ENCODE measurements at places on chromosomes 16 and 17. TPM values are rescaled to one million over a fixed set of nuclear protein-coding genes. Genes with fewer than 3 reads are reported as not detected.

Gene TBX21
- total RNA-seq: 1.5 TPM

Gene PLCG2
- 10.2 TPM for total RNA-seq

Gene MIEN1
- 14.2 TPM for total RNA-seq

Gene LRRC37B
- 48.4 TPM for total RNA-seq

Gene CCDC78
- total RNA-seq: 1.0 TPM

Data from camera-type eye (tissue), 1 donor.